ENCODE measurements at places on chromosomes 6 and 20. TPM values are rescaled to one million over a fixed set of nuclear protein-coding genes. Genes with fewer than 3 reads are reported as not detected.

Gene NR2E1
- not detected for total RNA-seq

DNA sequence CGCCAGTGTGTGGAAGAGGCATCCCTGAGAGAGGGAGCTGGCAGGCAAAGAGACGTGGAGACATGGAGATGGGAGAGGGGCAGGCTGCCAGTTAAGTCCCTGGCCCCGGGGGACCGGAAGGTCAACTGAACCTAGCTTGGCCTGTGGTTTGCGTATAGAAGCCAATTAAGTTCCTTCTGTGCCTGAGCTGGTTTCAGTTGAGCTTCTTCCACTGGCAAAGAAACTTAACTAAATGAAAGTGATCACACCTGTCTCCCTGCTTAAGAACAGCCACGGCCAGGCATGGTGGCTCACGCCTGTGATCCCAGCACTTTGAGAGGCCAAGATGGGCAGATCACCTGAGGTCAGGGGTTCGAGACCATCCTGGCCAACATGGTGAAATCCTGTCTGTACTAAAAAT, 26.7 kb upstream of the NNAT start:
- DNase-seq = no peak

DNA sequence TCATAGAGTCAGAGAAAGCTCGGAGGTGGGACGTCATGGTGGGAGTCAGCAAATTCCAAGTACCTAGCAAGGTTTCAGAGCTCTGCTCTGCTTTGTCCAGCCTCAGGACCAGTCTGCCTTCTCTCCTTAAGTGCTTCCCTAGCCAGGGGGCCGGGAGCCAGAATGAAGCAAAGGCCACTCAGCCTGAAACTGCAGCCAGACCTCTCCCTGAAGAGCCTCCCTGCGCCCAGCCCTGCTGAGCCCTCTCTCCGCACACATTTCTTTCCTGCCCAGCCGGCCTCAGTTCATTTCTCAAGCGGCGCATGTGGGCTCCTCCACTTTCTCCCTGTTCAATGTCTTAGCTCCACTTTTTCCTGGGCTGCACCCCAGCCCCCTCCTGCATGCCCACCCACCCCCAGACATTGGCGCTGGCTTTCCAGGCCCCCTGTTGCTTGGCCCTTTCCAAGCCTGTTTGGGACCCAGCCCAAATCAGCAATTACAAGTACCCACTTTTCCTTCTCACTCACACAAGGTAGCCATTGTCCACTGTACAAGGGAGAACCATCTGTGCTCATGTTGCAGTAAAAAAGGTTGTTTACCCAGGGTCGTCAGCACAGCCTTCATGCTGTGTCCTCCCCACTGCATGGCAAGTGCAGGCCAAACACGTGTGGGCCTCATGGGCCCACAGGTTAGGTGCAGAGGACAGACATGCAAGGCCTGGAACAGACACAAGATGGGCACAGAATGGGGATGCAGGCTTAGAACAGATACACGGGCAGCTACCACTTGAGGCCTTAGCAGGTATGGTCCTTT, 147.1 kb downstream of the MRPL14 start:
- DNase-seq = no peak

Gene PREX1
- 16.0 TPM for total RNA-seq

- peak; percentile 53 for DNase-seq
Observed at GRCh38 chr20:50450881-50451752, 59.1 kb upstream of the PTPN1 start.

- DNase-seq = peak; percentile 45
Observed at GRCh38 chr6:31575335-31575901, at the start of gene TNF. Gene TNF (plus strand): TSS chr6:31575565. CDS start chr6:31575742, 177 bp downstream.

All from left cardiac atrium (tissue), 4 donors.